ENCODE measurements at places on chromosomes 6 and 20.

GRCh38 chr6:23340271-23340670, 770.9 kb downstream of the HDGFL1 start:
- no peak for DNase-seq

DNA sequence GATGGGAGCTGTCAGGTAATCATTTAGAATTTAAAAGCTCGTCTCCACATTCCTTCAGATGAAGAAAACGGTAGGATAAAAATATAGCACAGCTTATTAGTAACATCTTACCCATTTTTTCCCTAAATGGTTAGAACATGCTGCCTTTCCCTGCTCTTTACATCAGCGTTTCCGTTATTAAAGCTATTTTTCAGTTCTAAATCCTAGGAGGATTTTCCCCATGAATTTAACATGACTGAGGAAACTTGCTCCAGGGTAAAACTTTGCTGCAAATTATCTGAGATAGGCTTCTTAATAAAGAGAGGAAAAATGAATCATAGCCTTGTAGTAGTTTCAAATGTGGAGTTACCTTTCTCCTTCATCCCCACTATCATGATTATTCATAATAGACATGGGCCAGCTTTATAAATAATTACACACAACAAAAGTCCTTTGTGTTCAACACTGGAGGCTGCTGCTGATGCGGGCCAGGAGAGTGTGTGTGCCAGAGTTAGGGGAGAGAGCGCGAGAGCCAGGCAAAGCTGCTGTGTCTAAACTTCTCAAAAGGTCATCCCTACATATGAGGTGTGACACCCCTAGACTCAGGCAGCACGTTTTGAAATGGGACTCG, 24.4 kb downstream of the MYLIP start:
- no peak for DNase-seq

DNA sequence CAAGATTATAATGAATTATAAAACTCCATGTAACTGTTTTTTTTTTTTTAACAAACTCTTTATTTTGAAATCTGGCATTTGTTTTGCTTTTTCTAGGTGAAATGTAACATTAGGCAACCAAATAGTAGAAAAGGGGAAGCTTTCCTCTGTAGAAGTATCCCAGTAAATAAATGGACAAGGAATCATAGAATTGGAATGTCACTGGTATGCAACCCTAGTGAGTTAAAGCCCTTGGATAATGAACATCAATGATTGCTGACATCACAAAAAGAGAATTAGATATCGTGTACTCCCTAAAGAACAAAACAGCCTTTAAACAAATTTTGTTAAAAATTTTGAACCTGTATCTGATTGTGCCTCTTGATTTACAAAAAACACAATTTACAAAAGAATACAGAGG, 93.9 kb upstream of the OGFRL1 start:
- DNase-seq, result no peak

DNA sequence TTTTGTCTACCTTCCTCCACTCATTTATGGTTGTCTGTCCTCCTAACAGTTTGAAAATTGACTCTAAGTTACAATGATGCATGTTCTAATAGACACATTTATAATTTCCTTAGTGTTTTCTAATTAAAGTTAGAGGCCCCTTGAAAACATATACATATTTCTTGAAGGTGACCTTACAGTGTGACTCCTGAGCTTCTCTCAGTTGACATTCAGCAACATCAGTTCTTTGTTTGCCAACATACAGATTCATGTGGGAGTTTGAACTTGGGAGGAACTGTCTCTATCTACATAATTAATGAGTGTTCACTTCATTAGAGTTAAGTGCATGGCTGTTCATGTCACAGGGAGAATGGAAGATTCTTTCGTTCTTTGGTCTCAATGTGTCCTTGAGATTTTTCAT, 658.2 kb downstream of the GRIK2 start:
- DNase-seq, result no peak

GRCh38 chr20:19603376-19603750, 154.7 kb upstream of the RIN2 start:
- DNase-seq, result no peak

DNA sequence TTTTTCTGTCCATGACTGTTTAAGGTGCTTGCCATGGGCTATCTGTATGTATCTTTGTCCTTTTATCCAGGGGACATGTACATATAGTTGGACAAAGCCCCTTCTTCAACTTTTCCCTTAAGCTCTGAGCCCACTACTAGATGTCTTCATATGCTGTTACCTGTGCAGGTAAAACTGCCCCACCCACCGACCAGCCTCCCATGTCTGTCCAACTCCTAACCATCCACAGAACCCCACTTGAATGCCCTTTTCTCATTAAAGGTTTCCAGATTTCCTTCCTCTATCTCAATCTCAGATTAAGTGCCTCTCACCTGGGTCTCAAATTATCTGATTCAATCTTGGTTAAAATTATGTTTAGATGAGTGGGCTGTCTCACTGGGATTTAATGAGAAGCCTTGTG, 136.3 kb downstream of the RNASET2 start:
- DNase-seq, result no peak

- DNase-seq, result no peak
These were observed 49.9 kb upstream of the TAGAP start for GRCh38 chr6:159094444-159095252.

- no peak for DNase-seq
These were observed 135.0 kb upstream of the AFDN start for GRCh38 chr6:167691533-167692312.

- no peak for DNase-seq
These were observed 22.2 kb upstream of the VAPB start for GRCh38 chr20:58366866-58367265.

DNA sequence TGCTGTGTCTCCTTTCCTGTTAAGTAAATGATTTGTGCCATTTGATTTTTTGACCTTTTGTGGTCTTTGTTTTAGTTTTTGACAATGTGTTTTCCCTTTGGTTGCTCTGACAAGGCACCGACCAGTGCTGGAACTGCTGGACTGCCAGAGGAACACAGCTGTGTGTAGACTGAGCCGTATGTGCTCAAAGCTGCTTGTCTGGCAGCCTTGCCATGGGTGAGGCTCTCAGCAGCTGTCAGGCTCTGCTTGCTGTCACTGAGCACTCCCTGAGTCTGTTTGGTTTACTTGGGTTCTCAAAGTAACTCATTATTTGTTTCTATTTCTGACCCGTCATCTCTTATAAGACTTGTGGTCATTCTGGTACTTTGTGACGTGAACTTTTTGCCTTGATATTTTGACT, 15.1 kb upstream of the SNRPB start:
- no peak for DNase-seq

DNA sequence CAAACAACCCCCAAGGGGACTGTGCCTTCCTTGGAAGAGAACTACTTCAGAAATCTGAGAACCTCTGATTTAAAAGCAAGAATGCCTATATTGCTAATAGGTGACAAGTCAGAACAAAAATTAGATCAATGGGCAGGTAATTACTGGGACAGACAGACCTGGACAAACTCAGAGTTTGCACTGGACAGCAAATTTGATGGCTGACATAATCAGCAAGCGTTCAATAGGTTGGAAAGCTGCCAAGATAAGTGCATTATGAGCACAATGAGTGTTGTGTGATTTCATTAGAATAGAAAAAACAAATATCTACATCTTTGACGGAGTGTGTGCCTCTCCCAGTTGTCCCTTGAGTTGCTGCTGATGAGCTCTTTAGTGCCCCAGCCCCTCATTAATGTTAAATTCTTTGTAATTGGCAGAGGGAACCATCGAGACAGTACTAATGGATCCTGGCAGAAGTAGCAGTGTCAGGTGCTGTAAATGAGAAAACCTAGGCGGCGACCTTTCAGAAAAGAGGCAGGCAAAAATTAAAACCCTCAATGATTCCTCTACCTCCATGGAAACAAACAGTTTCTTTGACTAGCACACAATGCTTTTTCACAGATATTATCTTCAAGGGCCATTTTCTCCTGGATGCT, 116.5 kb upstream of the COL21A1 start:
- no peak for DNase-seq

DNA sequence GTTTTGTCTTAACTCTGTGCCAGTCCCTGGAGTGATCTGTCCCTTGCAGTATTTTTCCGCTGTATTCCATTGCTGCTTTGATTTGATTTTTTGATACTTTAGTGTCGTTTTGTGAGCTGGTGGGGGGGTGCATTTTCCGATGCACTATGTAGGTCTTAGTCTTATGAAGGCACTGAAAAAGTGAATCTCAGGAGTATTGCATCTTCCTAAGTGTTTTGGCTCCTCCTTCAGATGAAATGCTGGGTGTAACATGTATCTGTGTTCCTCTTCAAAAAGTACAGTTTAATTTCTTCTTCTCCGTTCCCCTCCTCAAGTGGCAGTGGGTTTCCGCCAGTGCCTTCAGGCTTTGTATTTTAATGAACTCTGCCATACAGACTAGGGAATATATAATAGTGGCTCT, 580.7 kb upstream of the GJE1 start:
- no peak for DNase-seq

DNA sequence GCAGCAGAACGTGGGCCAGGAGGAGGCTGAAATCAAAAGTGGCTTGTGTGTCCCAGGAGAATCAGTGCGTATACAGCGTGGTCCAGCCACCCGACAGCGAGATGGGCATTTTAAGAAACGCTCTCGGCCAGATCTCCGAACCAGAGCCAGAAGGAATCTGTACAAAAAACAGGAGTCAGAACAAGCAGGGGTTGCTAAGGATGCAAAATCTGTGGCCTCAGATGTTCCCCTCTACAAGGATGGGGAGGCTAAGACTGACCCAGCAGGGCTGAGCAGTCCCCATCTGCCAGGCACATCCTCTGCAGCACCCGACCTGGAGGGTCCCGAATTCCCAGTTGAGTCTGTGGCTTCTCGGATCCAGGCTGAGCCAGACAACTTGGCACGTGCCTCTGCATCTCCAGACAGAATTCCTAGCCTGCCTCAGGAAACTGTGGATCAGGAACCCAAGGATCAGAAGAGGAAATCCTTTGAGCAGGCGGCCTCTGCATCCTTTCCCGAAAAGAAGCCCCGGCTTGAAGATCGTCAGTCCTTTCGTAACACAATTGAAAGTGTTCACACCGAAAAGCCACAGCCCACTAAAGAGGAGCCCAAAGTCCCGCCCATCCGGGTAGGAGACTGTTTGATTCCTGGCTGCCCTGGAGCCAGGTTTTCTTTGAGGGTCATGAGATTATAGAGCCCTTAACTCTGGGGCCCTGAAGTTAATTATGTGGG, 75.3 kb downstream of the ASXL1 start:
- DNase-seq, result no peak

Data from hypothalamus (tissue), 51 donors.